Esophagus muscularis mucosa (tissue), 4 donors: ENCODE measurements at places on chromosomes 2 and 18.

- no peak for DNase-seq
Observed at GRCh38 chr2:144490857-144491256, 29.1 kb downstream of the ZEB2 start.

DNA sequence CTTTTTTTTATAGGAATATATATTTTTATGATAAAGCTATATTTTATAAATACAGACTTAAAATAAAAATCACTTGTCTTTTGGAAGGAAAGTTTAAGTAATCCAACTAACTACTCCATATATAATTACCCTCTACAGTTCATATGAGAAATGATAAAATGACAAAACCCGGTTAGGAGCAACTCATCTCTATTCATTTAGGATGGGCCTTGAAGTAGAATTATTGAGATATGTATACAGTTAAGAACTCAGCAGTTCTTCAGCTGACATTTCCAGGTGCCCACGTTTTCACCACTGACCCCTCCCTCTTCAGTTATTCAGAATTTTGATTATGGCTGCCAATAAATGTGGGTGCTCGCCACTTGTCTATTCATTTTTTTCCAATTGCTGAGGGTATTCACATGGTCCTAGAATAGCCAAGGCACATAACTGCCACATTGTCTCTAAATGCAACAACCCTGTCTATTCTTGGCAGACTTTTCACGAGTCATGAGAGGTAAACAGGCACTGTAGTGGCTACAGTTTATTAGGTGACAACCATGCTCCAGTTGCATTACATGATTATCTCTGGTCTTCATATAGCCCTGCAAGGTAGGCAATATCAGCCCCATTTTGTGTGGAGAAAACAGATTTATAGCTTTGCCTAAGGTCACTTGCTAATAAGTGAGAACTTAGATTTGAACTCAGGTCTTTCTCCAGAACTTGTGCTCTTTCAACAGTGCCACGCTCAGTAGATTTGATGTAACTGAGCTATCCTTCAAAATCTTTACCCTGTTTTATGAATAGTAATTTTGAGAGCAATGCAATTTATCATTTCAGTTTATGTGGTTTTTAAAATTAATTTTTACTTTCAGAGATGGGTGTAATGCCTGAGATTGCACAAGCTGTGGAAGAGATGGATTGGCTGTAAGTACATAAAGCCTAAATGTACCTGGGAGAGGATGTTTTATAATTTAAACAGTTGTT is 2.9 kb downstream of the DDX1 start:
- DNase-seq: no peak

DNA sequence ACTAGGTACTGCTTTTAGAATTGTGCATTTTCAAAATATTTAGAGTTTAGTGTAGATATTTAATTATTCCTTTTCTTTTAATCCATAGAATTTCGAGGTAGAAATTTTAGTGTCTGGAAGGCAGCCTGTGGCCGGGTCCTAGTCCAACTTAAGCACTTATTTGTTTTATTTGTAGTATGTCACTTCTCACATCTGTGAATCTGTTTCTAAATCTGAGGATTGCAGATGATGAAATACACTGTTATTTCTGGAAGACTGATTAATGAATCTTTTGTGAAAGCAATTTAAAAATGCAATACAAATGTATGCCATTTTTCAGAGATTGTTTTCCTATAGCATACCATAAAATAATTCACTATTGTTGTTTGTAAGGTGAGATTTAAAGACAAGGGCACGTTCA is 483.9 kb upstream of the TRIB2 start:
- DNase-seq: no peak

GRCh38 chr2:238441262-238442114 is 14.8 kb downstream of the ASB1 start:
- no peak for DNase-seq

GRCh38 chr2:32425719-32426141 is 68.9 kb downstream of the BIRC6 start:
- DNase-seq: no peak

- DNase-seq: no peak
Observed at GRCh38 chr2:182716650-182716979, 558 bp downstream of the DNAJC10 start.

GRCh38 chr18:48715711-48716361 is 177.0 kb downstream of the CTIF start:
- no peak for DNase-seq

DNA sequence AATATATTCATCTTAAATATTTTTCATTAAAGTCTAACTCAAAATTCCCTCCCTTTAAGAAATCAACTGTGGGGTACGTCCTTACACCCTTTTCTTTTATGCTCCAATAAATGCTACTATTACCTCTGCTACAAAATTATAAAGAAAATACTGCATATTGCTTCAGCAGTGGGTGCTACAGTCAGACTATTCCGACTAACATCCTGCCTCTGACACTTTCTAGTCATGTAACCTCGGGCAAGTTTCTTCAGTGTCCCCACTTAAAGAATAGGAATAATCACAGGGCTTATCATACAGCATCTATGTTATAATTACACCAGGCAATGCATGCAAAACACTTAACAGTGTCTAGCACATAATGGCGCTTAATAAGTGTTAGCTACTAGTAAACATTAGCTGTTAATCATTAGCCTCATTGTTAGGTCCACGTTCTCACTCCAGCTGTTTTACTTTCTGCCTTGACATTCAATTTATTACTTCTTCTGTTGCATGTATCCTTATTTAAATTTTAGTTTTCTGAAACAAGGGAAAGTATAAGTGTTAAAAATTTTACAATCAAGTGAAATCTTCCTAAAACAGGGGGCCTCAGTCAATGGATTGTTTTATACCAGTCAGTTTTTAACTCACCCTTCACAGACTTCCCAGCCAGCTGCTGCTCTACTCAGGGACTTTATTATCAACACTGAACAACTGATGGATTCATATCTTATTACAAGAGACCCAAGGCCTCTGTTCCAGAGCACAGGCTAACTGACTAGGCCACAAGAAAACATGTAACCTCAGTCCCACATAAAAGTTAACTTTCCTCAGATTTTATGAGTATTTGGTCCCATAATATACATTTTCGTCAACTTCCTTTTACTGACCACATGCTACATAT is 54.0 kb downstream of the CLASP1 start:
- DNase-seq: no peak

- DNase-seq: no peak
Observed at GRCh38 chr2:29634916-29635315, 286.5 kb downstream of the ALK start.

DNA sequence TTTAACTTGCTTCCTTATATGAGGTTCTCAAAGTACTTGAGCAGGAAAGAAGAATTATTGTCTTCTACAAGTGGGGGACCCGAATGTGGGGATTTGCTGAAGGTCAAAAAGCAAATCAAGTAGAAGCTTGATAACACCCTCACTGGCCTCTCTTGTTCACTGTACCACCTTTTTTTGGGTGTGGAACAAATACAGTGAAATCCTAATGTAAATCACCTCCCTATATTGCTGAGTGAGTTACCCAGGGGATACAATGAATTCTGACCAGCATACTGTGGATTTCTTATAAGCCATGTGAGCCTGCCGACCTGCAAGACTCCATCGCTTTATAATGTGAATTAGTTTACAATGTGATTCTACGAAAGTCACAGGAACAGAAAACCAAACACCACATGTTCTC is 66.5 kb downstream of the DOCK10 start:
- DNase-seq: no peak

GRCh38 chr2:100060875-100061274 is 81.5 kb downstream of the AFF3 start:
- no peak for DNase-seq

DNA sequence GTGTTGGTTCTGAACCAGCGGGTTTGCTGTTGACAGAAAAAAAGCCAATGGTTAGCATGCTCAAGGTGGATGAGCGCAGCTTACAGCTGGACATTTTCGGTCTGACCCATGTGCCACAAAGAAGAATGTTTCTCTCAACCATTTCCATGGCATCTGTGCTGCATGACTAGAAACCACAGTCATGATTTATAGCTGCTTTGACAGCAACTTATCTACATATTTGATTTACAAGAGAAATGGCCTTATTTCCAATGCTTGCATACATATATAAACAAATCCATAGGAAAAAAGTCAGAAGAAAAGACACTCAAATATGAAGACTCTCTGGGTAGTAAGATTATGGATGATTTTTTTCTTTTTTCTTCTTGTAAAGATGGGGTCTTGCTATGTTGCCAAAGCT is 98.2 kb downstream of the DYNC1I2 start:
- DNase-seq: no peak

DNA sequence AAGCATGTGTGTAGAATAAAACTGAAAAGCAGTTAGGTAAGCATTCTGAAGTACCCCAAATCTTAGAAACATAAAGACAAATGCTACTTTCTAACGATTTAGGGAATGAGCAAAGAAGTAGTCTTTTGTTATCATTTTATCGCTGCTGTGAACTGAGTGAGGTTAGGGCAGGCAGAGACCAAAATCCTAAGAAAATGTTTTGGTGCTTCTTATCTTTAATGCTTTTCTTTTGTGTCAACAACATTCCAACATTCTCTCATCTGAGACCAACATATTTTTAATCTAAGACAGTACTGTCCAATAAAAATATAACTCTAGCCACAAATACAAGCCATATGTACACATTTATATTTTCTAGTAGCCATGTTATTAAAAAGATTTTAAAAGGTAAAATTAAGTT is 789.4 kb upstream of the PIK3C3 start:
- no peak for DNase-seq

DNA sequence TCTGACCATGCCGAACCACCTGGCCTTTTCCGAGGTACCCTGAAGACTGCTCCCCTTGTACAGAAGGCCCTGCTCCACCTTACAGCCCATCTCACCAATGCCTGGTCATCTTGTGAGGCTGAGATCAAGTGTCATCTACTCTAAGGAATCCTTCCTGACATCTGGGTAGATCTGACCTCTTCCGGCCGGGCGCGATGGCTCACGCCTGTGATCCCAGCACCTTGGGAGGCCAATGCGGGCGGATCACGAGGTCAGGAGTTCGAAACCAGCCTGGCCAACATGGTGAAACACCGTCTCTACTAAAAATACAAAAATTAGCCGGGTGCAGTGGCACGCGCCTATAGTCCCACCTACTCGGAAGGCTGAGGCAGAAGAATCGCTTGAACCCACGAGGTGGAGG is 2.1 kb upstream of the RIOK3 start:
- DNase-seq: no peak

- no peak for DNase-seq
Observed at GRCh38 chr2:43444989-43445645, 150.7 kb downstream of the THADA start.

DNA sequence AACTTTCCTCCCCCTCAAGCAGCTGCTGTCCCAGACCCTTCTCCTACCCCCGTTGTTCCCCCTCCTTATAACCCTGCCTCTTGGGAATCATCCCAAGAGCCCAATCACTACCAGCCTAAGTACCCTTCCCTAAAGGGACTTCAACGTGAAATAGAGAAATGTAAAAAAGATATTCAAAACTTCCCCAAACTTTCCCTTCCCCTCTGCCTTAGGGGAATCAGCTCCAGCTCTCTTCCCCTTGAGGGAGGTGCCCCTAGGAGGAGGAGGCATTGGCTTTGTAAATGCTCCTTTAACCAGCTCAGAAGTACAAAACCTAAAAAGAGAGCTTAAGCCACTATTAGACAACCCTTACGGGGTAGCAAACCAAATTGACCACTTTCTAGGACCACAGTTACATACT is 10.6 kb upstream of the SAP130 start:
- DNase-seq: no peak

DNA sequence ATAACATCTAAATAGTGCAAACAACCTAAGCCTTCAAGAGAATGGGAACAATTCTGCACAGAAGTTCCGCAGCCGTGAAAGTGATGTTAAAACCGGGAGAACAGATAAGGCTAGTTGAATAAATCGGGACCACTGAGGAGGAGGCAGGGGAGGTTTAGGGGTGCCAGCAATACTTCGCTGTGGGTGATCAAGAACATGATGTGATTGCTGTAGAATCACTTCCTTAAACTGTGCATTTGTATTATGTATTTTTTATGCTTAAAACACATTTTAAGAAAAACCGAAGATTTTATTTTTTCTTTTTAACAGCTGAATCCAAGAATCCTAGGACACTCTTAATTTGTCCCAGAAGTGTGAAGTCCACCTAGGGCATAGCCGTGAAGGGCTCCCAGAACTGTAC is 33.6 kb downstream of the TTC32 start:
- no peak for DNase-seq

- no peak for DNase-seq
Observed at GRCh38 chr2:64780041-64780440, 126.3 kb upstream of the SERTAD2 start.

GRCh38 chr2:20164061-20164733 is 60.7 kb downstream of the SDC1 start:
- no peak for DNase-seq

DNA sequence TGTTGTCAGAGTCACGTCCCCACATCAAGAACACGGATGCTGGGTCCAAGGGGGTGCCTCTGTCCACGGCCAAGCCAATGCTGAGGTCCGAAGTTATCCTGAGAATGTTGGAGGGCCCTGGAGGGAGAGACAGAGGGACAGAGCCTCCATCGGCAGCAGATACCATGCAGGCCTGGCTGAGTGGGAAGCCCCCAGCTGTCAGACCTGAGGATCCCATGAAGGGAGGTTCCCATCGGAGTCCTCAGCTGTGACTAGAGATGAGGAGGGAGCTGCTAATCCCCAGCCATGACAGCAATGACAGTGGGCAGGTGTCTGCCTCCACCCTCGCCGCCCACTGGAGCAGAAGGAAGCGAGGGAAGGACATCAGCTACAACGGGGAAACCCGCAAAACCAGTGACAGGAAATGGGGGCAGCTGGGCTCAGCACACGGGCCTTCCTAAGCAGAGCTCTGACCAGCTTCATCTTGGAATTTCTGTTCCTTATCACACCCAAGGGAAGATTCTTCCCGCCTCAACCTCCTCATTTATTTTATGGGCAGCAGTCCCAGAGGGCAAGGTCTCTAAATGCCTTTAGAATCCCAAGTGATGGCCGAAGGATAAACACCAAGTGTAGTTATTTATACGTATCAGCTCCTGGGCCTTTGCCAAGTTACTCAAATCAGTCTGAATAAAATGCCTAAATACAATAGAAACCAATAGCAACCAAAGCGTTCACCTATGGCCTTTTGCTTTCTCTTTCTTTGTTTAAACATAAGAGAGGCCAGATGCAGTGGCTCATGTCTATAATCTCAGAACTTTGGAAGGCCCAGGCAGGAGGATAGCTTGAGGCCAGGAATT is 32.2 kb downstream of the FAM178B start:
- no peak for DNase-seq

DNA sequence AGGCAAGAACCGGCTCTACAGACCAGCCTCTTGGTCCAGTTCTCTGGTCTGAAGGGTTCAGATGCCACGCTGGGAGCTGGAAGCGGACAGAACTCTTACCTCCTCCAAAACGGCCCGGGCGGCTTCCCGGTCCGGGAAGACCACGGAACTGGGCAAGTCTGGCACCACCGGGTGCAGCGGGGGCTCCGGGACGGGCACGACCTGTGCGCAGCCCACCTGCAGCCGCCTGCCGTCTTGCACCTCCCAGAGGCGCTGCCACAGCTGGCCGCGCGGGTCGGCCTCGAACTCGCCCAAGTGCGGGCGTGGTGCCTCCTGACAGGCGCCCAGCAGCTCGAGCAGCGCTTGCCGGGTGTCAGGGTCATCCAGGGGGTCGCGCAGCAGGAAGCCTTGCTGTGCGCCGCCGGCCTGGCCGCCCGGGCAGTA is 773 bp downstream of the CMPK2 start:
- DNase-seq: no peak
